ENCODE measurements at places on chromosomes 6 and 20.
A peak's percentile ranks its signal among the peaks of the same experiment; 100 is the strongest.

DNA sequence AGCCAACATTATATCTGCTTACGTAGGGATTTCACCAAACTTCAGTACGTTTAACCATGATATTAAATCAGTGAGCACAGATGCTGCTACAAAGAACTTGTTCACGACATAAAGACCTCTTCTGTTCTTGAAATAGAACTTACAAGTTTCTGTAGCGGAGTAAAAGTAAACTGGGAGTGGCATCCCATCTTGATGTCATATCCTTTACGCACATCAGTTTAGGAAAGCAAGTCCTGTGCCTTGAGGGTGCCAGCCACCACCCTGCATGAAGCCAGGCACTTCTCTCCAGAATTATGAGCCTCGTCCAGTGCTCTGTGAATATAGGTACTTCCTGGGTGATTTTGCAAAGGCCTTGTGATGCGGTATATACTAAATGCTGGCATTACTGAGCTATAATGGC is 122.6 kb downstream of the BTBD3 start:
- H3K36me3 ChIP-seq: no peaks in the 10 kb centered on the region
- no peaks in the 10 kb centered on the region for H3K4me1 ChIP-seq
- H3K27me3 ChIP-seq: no peaks in the 10 kb centered on the region
- no peak for DNase-seq
- no peak overlapping the region for H3K27ac ChIP-seq

DNA sequence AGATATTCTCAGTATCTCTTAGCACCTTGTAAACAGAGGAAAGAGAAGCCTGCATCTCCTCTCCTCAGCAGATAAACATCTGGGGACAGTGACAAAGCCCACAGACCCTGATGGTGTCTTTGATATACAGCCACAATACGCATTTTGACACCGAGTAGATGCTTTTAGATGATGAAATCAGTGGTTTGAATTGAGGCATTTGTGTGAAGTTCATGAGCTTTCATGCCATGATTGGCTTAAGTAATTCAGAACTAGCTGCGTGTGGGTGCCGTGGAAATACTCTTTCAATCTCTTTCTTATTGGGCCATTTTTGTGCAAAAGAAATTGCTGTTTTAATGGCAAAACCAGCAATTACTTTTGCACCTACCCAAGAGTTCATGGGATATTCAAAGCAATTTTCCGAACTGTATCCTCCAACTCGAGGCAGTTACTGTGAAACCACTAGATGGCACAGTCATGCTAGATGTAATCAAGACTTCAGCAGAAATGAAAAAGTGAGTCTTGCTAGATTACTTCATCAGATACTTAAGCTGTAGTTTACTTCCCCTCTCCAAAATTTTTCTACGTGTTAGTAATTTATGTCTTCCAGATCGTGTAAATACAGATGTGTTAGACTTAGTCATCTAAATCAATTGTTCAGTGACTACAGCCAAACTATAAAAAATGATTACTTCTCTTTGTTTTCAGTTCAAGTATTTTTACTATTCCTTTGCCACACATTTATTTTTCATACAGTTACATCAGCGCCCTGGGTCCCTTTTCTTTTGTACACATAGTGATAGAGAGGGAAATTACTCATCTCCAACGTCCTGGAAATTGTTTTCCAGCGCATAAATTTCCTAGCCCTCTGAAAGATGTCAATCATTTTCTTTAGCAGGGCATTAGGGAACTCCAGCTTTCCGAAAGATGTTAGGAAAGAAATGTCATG is 49.4 kb downstream of the IYD start:
- peaks cover 5% of the 10 kb centered on the region for H3K4me1 ChIP-seq
- no peak for DNase-seq
- H3K4me3 ChIP-seq: peak overlapping the region; percentile 38
- peaks cover 16% of the 10 kb centered on the region for H3K27me3 ChIP-seq
- no peaks in the 10 kb centered on the region for H3K36me3 ChIP-seq

- no peaks in the 10 kb centered on the region for H3K27me3 ChIP-seq
- DNase-seq: peak; percentile 16
- no peak overlapping the region for H3K27ac ChIP-seq
- no peaks in the 10 kb centered on the region for H3K36me3 ChIP-seq
- H3K4me3 ChIP-seq: no peak overlapping the region
- peaks cover 2% of the 10 kb centered on the region for H3K4me1 ChIP-seq
Observed at GRCh38 chr6:8983202-8983688, 547.9 kb upstream of the SLC35B3 start.

DNA sequence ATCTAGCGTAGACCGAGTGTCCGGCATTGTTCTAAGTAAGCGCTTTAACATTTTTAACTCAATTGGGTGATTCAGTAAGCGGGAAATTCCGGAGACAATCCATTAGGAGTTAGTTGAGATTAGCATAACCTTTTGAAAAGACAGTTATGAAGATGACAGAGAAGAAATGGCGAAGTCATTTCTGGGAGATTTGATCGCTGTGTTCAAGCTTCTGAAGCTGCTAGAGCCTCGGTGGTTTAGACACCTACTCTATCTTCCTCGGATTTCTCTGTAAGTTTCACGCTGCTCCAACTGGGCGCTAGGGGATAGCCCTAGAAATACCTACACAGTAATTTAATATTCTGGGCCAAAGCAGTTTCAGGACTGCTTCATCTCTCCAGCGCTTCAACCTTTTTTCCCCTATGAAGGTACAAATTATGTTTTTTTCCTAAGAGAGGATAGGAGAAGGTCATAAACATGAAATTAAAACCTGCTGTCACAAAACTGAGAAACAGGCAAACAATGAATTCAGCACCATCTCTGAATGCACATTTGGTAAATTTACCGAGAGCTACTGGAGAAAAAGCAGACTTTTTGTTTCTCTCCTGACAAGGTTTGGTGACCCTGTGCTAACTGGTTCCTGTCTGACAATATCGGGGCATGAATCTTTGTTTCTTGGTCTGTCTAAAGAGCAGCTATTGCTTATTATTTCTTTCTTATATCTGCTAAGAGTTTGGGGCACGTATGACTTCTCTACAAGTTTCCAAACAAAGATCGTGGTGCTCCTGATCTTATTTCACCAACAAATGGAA is 22.4 kb downstream of the ZNF311 start:
- peaks cover 20% of the 10 kb centered on the region for H3K4me1 ChIP-seq
- DNase-seq: no peak
- H3K4me3 ChIP-seq: peak overlapping the region; percentile 88
- H3K27ac ChIP-seq: no peak overlapping the region
- no peaks in the 10 kb centered on the region for H3K36me3 ChIP-seq

- H3K4me1 ChIP-seq: no peaks in the 10 kb centered on the region
- DNase-seq: no peak
- H3K27ac ChIP-seq: no peak overlapping the region
- no peak overlapping the region for H3K4me3 ChIP-seq
- H3K36me3 ChIP-seq: no peaks in the 10 kb centered on the region
Observed at GRCh38 chr20:47762699-47763268, 22.5 kb downstream of the SULF2 start.

All from CD4-positive, alpha-beta T cell (primary cell).